Hypothalamus (tissue), 51 donors: ENCODE measurements at places on chromosomes 2 and 18.

DNA sequence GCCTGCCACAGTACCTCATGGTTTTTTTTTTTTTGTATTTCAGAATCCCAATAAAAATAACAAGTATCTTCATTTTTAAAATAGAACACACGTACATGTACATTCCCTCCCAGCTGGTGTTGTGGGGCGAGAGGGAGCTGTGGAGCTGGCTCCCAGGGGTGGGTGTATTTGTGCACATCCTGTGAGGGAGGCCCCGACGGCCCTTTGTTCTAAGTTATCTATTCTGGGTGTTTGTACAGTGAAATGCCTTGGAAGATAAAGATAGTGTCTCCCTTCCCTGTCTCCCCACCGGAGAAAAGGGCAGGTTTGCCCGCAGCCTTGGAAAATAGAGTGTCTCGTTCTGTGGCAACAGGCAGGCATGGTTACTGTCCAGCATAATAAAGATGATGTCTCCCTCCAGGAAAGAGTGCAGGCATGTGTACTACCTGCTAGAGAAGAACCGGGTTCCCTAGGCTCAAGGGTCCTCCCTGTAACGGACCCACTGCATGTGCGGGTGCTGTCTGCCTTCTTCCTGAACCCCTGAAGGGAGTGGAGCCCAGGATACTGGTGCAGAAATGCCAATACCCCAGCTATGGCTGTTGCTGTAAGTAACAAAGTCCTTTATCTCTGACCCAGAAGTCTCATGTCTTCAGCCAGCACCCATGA is 12.1 kb upstream of the ALLC start:
- DNase-seq, result no peak

DNA sequence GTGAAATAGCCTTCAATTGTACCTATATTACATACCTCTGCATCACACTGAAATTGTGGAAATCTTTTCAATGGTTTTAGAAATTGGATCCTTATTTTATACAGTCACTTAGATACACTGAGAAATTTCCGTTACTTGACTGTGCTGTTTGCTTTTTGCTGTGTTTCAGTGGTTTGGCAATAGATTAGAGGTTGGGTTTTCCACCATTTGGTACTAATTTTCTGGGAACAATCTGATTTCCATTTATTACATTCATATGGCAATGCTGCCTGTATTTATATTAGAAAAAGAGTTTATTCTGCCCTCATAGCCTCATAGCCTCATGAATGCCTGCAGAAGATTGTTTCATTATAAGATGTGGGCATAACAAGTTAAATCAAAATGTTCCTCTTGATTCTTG is 285.0 kb downstream of the GULP1 start:
- no peak for DNase-seq

- no peak for DNase-seq
Observed at GRCh38 chr2:201235860-201236811, 24.2 kb upstream of the CASP8 start.

DNA sequence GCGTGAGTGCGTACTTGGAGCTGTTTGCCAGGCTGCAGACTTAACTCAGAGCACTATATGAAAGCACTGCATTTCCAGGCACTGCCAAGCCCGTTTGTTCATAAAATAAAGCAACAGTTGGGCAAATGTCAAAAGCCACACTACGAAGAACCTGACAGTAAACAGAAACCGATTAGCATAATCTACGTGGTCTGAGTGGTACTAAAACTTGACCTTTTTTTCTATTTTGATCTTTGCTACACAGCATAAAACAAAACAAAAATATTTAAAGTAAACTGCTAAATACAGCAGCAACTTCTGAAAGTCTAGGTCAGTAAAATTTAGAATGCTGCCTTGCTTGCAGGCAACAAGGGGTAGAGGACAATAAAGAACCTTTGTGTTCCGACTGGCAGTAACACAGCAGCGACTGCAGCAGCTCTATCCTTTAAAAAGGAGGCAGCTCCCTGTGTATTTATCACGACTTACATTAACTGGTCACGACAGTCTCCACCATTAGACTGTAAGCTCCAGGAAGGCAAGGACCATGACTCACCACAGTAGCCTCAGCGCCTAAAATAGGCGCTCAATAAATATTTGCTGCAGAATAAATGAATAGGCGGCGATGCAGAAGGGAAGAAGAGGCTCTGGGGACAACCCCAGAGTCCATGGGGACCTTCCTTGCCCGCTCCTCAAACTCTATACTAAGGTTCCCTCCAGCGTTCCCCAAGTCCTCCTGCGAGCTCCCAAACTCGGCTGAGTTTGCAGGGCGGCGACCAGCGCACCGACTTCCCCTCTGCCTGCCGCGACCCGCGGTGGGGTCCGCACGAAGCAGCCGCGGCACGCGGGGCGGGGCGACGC is 902 bp downstream of the SS18 start:
- no peak for DNase-seq

GRCh38 chr2:158482594-158482993 is 25.8 kb downstream of the PKP4 start:
- DNase-seq, result no peak

DNA sequence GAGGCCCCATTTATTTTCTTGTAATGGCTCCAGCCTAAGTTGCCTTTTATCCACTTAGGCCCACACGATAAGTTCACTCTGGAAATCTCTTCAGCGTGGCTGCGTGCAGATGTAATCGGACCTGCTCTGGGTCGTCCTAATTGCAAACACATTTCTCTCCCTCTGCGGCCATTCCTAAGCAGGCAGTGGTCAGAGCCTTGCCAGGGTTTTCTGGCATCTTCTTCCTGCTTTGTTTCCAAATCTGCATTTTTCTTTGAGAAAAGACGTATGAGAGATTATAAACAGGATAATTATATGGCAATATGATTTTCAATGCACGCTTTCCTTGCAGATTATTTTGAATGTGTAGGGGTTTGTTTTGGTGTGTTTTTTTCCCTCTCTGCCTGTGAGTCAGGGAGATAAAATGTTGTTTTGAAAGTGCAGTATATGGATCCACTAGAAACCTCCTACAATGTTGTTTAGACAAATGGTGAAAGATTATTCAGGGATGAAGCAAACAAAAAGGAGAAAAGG is 239.4 kb upstream of the TANK start:
- no peak for DNase-seq

DNA sequence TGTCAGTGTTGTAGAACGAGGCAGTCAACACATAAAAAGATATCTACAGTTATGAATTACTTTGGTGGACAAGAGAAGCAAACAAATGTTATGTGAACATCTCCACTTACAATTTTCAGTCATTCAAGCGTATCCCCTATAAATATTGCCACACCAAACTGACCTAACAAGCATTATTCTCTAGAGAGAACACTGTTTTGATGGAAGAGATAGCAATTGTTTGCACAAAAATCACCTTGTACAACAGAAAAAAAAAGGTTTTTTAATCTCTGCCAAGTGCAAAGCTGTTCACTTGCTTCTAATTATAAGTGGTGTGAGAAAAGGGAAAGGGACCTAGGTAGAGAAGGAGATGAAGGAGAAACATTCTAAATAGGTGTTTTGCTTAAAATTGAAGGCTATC is 33.8 kb downstream of the PID1 start:
- no peak for DNase-seq

GRCh38 chr18:42157878-42158277 is 202.8 kb downstream of the PIK3C3 start:
- DNase-seq, result no peak

- no peak for DNase-seq
Observed at GRCh38 chr2:164554487-164554886, 66.8 kb downstream of the GRB14 start.

DNA sequence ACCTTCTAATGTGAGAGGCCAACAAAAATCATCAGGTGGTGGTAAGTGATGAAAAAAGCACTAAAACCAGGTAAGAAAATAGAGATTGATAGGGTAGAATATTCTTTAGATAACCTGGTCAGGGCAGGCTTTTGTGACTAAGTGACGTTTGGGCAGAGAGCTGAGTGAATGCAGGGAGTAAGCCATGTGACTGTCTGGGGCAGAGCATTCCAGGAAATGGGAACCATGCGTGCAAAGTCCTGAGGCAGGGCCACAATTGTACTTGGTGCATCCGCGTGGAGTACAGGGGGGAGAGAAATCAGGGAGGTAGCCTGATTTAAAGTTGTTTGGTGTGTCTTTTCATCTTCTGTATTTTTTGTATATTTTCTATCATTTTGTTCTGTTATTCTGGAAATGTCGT is 102.5 kb downstream of the LYPD6B start:
- no peak for DNase-seq
